Cardiac muscle cell (in vitro differentiated cells and primary cell): ENCODE measurements at places on chromosomes 3 and 15. TPM values are rescaled to one million over a fixed set of nuclear protein-coding genes. Genes with fewer than 3 reads are reported as not detected.

Gene ARPC4
- total RNA-seq: 114 and 136 TPM in 2 replicates

Gene RPS27L
- total RNA-seq: 30.6 and 54.1 TPM in 2 replicates

Gene TMEM45A
- 37.6 and 58.0 TPM in 2 replicates for total RNA-seq

Gene AGTR1
- total RNA-seq: not detected in 2 replicates

Gene GOLGA8R
- 1.7 and 5.9 TPM in 2 replicates for total RNA-seq

Gene ZMYND10
- total RNA-seq: 0.56 and 2.8 TPM in 2 replicates

Gene FOXL2NB
- 0.11 TPM in 1 of 2 replicates, not detected in the other for total RNA-seq

Gene RGMA
- 3.4 and 4.8 TPM in 2 replicates for total RNA-seq

Gene SERINC4
- 0.21 and 0.71 TPM in 2 replicates for total RNA-seq

Gene SLC22A14
- total RNA-seq: 0.07 and 0.12 TPM in 2 replicates

Gene ROPN1B
- not detected in 2 replicates for total RNA-seq

Gene NRROS
- 1.3 and 1.6 TPM in 2 replicates for total RNA-seq

Gene IL12A
- 0.09 TPM in 1 of 2 replicates, not detected in the other for total RNA-seq

Gene TTC21A
- 2.7 and 3.1 TPM in 2 replicates for total RNA-seq

Gene TGM4
- total RNA-seq: not detected in 2 replicates

Gene FANCD2OS
- total RNA-seq: not detected in 2 replicates

Gene CTSH
- 24.1 and 37.3 TPM in 2 replicates for total RNA-seq

Gene MYO5C
- 3.7 and 8.5 TPM in 2 replicates for total RNA-seq

Gene PRR20G
- total RNA-seq: not detected in 2 replicates

Gene FBXO40
- total RNA-seq: 7.3 and 18.0 TPM in 2 replicates

Gene SEMA3G
- total RNA-seq: 6.5 and 13.6 TPM in 2 replicates

Gene MOBP
- total RNA-seq: not detected in 2 replicates

Gene GUCA1C
- total RNA-seq: not detected in 2 replicates

Gene AMOTL2
- 64.2 and 103 TPM in 2 replicates for total RNA-seq

Gene GP5
- total RNA-seq: 0.83 and 0.95 TPM in 2 replicates

Gene RHOA
- 461 and 522 TPM in 2 replicates for total RNA-seq

Gene PRRT3
- 9.8 and 11.0 TPM in 2 replicates for total RNA-seq

Gene CCPG1
- 19.4 and 25.1 TPM in 2 replicates for total RNA-seq

Gene CSK
- total RNA-seq: 42.4 and 43.1 TPM in 2 replicates

Gene ABTB1
- total RNA-seq: 3.9 and 8.0 TPM in 2 replicates

Gene KCNH8
- total RNA-seq: 0.07 and 0.86 TPM in 2 replicates

Gene COX17
- total RNA-seq: 45.5 and 56.8 TPM in 2 replicates

Gene STRIT1
- total RNA-seq: not detected in 2 replicates

Gene IL20RB
- total RNA-seq: 0.60 and 0.77 TPM in 2 replicates

Gene TMEM207
- total RNA-seq: not detected in 2 replicates

Gene CCDC54
- total RNA-seq: not detected in 2 replicates

Gene REC114
- 2.3 and 2.8 TPM in 2 replicates for total RNA-seq

Gene KNSTRN
- 25.6 and 84.3 TPM in 2 replicates for total RNA-seq

Gene SGO1
- 2.4 and 11.4 TPM in 2 replicates for total RNA-seq

Gene ECE2
- not detected in 2 replicates for total RNA-seq

Gene ROPN1
- not detected in 2 replicates for total RNA-seq

Gene SLC15A2
- total RNA-seq: 0.28 and 2.7 TPM in 2 replicates

Gene STRA6
- total RNA-seq: 32.5 and 49.6 TPM in 2 replicates

Gene TRAT1
- not detected in 2 replicates for total RNA-seq

Gene WDR93
- 0.06 and 0.70 TPM in 2 replicates for total RNA-seq

Gene HRG
- not detected in 2 replicates for total RNA-seq

Gene STXBP5L
- total RNA-seq: 0.07 and 0.24 TPM in 2 replicates

Gene MGLL
- total RNA-seq: 1.0 and 1.1 TPM in 2 replicates

Gene DAZL
- total RNA-seq: not detected in 2 replicates

Gene KLHL40
- 0.14 and 0.39 TPM in 2 replicates for total RNA-seq

Gene GABRR3
- total RNA-seq: not detected in 2 replicates

Gene SEMA3B
- 16.7 and 25.9 TPM in 2 replicates for total RNA-seq
